ENCODE measurements at places on chromosomes 4 and X.

DNA sequence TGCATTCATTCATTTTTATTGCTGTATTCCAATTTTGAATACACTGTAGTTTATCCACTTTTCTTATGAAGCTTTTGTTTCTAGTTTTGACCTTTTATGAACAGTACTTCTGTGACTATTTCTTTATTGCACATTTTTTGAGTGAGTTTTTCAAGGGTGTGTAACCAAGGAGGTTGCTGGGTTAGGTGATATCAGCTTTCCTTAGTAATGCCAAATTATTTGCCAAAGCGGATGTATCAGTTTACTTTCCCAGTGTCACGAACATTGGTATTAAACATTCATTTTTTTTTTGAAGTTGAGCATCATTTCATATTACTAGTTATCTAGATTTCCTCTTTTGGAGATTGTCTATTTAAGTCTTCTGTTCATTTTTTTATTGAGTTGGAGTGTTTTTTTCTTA, 32.9 kb downstream of the STIM2 start:
- DNase-seq = no peak

GRCh38 chrX:81121513-81122363, 80.0 kb downstream of the HMGN5 start:
- peak; percentile 73 for DNase-seq

DNA sequence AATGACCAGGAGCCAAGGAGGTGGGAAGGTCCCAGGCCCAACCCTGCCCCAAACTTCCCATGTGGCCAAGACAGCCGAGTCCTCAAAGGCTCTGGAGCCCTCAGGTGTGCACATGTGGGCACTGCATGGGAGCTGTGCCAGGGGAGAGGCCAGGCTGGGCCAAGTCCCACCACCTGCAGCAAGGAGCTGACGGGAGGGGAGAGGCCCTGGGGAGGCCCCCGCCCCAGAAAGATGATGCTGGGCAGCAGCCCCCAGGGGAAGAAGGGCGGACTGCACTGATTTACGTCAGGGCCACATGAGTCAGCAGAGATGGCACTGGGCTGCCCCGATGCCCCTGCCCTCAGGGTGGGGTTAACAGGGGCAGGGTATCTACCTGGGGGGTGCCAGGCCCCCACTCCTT, 1.4 kb downstream of the L1CAM start:
- DNase-seq = peak; percentile 53

GRCh38 chr4:153577053-153577452, 107.0 kb upstream of the TLR2 start:
- DNase-seq = no peak

- peak; percentile 9 for DNase-seq
These were observed 22.8 kb downstream of the NDST4 start for GRCh38 chr4:115090483-115091075.

GRCh38 chr4:88919056-88919455, 137.9 kb downstream of the FAM13A start:
- no peak for DNase-seq

Measured in NCI-H1105 (cell line).